Stimulated activated CD8-positive, alpha-beta memory T cell treated with anti-CD3 and anti-CD28 coated beads, Interleukin-15, amount 100 ng/mL, for 24 hours (primary cell): ENCODE measurements at places on chromosomes 16 and 17.

DNA sequence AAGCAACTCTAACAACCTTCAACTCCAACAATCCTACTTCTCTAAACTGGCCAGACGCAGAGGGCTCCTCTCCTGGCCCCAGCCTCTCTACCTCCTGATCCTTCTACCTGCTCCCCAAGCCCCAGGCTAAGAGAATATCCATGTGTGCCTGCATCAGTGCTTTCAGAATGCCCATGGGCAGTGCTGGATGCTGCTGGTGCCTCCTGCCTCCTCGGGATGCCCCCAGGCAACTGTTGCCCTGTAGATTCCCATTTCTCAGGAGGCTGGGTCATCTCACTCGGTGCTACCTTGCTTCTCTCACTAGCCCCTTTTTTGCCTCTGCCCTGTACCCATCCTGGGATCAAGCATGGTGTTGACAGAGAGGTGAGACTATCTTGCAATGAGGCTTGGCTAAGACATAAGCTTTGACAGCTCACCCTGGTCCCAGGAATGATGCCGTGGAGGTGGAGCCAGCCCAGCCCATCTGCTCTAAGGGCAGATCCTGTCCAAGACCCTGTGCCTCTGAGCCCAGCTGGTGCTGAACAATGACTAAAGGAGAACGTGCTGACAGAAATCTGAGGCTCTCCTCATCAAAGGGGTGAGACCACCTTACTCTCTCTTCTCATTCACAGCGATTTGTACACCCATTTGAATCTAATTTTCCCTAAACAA, 19.4 kb upstream of the SUPT4H1 start:
- no peak for DNase-seq

GRCh38 chr17:50432125-50432762, 6.2 kb downstream of the ACSF2 start:
- no peak for DNase-seq

DNA sequence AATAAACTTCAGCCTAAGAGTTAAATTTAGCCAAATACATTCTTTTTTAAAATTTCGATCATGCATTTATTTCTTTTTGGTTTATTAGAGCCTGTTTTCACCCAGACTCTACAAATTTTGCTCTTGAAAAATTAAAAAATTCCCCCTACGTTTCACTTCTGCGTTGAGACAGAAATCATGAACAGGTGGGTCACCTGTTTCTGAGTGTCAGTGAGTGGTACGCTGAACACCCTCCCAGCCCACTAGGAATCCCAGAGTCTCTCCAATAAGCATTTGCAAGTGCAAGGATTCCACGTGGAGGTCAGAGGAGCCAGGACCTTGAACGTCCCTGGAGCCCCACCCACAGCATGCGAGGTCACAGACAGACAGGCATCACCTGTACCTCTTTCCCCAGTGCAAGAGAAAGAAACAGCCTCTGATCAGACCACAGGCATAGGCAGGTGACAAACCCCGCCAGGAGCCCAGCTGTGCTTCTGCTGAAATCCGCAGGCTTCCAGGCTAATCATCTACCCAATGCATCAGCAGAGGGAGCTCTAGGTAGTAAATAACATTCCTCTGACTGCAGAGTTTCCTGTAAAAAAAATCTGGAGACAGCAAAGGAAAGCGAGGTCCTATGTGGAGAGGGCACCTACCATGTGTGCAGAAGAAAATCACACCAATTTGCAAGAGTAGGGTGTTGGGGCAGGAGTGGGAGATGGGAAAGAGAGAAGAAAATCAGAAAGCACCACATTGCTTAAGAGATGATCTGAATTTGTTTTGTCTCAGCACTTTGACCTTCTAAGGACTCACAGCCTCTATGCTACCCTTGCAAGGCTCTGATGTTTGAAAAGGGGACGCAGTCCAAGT, 5.9 kb upstream of the XYLT1 start:
- DNase-seq = no peak

- DNase-seq = no peak
These were observed 46.0 kb downstream of the TOX3 start for GRCh38 chr16:52500963-52501362.

GRCh38 chr16:31397701-31398100, 4.6 kb downstream of the ITGAD start:
- no peak for DNase-seq

- no peak for DNase-seq
These were observed 585.0 kb downstream of the TMEM114 start for GRCh38 chr16:8005096-8005860.

GRCh38 chr16:84463221-84463620, 41.2 kb downstream of the MEAK7 start:
- no peak for DNase-seq

DNA sequence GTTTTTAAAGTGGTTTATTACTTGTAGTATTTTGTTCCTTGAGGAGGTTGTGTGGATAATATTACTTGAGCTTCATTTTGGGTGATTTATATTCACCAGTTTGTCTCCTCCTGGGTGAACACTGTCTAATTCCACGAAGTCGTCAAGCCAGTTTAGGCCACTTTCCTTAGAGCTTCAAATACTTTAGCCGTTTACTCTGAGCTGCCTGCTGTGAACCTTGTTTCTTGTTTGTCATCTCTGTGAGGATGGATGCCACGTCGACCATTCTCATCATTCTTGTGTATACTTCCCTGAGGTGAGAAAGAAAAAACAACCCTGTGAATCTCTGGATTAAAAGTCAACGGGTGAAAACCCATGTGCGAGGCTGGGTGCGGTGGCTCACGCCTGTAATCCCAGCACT, 9.0 kb downstream of the KRT24 start:
- DNase-seq = no peak

DNA sequence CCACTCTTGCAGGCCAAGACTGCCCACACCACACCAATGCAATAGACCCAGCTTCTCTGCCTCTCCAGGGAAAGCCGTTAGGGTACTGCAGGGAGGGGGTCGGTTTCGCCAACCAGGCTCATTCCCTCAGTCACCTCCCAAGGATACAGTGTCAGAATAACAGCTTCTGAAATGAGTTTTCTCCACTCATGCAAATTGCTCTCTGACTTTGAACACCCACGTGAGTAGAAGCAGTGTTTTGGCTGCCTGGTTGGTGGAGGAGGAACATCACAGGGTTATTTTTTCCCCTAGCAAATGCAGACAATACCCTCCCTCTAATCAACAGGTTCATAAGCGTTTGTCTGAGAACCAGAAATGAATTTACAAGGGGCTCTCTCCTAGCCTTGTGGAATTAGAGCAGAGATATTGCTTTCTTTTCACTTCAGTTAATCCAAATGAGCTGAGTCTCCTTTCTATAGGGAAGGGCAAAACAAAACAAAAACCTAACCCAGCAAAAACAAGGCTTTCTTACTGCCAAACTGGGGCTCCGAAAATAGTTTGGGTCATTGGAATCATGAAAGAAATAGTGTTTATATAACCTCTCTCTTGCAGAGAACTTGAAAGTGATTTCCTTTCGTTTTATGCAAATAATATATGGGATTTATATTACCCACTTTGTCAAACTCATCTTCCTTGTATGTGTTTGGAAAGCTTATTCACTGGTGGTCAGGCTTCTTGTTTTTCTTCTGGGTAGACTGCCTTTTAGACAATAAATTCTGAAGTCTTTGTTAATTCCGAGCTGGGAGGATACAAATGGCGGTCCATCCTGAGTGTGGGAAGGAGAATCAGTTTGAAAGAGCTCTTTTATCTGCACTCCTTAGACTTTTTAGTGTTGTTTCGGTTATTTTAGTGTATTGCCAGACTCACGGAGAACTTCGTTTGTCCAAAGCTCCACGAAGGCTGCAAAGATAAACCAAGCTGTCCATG, 229.9 kb downstream of the MSI2 start:
- no peak for DNase-seq

DNA sequence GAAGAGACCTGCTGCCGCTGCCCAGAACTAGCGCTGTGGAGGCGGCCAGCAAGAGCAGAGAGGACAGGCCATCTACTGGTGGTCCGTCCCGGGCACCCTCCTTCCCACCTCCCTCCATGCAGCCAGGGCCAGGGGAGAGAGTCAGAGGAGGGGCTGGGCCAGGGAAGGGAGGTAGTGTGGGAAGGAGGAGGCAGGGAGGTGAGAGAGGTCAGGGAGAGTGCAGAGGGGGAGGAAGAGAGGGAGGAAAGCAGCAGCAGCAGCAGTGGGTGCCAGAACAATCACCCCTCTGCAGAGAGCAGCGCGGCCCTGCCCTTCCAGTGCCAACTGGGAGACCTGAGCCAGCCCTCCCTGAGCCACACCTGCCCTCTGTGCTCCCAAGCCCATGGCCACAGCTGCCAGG, 6.6 kb downstream of the C16orf95 start:
- DNase-seq = no peak

GRCh38 chr16:82197540-82198240, 27.7 kb upstream of the MPHOSPH6 start:
- DNase-seq = no peak

DNA sequence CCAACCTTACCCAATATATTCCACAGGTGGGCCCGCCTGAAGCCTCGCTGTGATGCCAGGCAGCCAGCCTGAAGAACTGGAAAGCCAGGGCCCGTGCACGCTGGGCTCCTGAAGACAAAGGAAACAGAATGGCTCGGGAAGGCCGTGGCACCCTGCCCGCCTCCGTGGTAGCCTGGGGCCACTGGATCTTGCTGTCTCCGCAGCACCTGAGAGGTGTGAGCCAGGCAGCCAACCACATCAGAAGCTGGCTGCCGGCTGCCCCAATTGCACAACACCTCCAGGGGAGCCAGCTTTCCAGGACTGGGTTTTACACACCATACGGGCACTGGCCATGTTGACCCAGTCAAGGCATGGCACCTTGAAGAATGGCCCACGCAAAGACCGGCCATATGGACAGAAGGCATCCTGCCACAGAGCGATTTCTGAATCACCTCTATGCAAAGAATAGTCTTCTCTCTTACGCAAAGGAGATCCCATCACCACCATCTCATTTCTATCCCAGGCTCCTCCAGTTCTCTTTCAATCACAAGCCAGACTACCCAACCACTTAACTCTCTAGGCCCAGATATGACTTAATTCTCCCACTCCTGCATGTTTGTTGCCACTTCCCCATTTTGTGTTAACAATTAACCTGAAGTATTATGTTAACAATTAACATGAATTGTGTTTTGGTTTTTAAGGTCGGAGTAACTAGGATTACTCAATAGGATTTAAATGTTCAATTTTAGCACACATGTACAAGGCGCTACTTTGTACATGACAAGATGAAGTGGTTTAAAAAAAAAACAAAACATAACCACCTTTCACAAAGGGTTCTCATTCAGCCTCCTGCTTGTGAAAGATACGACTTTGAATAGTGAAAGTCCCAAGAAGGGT, 32.1 kb downstream of the ZFHX3 start:
- no peak for DNase-seq

- DNase-seq = no peak
These were observed 90.3 kb upstream of the BCAR1 start for GRCh38 chr16:75341564-75342307.

- no peak for DNase-seq
These were observed 7.6 kb downstream of the SLFN12L start for GRCh38 chr17:35529866-35530265.

DNA sequence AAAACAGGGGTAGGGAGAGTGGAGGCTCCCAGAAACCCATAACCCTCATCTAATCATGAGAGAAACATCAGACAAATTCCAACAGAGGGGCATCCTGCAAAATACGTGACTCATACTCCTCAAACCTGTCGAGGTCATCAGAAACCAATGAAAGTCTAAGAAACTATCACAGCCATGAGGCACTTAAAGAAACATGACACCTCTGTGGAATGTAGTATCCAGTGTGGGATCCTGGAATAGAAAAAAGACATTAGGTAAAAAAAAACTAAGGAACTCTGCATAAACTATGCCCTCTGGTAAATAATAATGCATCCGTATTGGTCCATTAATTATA, 16.4 kb downstream of the CDH5 start:
- DNase-seq = no peak

GRCh38 chr16:87874639-87875427, 5.5 kb upstream of the SLC7A5 start:
- no peak for DNase-seq

GRCh38 chr17:32386844-32387243, 36.9 kb downstream of the ZNF207 start:
- no peak for DNase-seq

DNA sequence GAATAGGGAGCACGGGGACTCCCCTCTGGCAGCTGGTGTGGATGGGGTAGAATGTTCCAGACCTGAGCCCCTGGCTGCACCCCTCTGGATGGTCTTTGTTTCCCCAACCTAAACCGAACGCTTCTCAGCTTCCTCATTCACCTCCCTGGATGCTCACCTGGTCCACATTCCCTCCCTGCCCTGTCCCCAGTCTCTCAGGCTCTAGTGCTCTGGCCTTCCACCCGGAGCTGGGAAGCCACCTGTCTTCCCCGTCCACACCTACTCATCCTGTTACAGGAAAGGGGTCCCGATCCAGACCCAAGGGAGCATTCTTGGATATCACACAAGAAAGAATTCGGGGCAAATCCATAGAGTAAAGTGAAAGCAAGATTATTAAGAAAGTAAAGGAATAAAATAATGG, 73.5 kb downstream of the CYLD start:
- no peak for DNase-seq

DNA sequence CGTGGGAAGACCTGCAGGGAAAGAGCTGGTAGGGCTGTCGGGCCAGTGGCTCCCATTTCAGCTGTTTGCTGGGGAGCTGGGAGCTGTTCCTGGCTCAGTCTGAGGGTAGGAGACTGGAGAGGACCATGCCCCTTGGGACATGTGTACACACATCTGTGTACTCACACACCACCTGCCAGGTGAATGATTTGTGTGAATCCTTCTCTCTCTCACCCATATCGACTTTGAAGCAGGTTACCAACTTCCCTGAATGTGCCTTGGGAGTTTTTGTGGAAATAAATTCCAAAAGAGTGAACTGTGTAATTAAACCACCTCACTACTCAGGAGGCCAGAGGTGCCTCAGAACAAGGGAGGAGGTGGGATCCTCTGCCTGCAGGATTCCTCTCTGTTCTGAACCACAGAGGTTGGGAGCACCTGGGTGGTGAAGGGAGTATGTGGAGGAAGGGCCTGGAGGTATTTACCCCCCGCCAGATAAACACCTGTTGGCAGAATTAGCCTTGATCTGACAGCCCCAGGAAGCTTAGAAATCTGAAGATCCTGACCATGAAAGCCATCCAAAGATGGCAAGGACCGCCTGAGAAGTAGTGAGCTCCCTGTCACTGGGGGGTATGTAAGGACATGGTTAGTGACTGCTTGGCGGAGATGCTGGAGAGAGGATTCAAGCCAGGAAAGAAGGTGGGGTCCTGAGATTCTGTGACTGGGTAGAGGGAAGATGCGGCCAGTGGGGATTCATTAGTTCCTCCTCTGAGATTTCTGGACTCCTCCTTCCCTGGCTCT, 3.3 kb downstream of the ABCC3 start:
- DNase-seq = no peak
